Urothelium cell line (cell line): ENCODE measurements at places on chromosomes 2 and 18.
A peak's percentile ranks its signal among the peaks of the same experiment; 100 is the strongest.

- DNase-seq, result no peak
Observed at GRCh38 chr2:29786361-29786760, 135.0 kb downstream of the ALK start.

GRCh38 chr2:11250400-11251196 lies 93.8 kb downstream of the ROCK2 start:
- no peak for DNase-seq

- DNase-seq, result no peak
Observed at GRCh38 chr2:233862261-233862768, 5.9 kb downstream of the MSL3B start.

DNA sequence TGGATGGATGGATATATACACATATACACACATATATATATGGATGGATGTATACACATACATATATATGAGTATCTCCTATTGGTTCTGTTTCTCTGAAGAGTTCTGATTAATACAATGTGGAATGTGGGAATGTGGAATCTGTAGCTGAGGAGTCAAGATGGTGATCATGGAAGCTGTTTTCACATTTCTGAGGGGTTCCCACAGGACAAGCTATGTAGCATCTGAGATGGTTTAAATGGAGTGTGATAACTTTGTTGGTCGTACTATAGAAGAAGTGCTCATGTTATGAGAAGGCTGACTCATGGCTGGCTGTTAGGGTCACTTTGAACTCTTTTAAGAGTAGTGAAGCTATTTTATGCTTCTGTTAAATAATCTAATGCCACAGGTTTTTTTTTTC lies 279.7 kb downstream of the MEIS1 start:
- no peak for DNase-seq

GRCh38 chr18:267380-267687 lies 513 bp downstream of the THOC1 start:
- DNase-seq, result no peak

DNA sequence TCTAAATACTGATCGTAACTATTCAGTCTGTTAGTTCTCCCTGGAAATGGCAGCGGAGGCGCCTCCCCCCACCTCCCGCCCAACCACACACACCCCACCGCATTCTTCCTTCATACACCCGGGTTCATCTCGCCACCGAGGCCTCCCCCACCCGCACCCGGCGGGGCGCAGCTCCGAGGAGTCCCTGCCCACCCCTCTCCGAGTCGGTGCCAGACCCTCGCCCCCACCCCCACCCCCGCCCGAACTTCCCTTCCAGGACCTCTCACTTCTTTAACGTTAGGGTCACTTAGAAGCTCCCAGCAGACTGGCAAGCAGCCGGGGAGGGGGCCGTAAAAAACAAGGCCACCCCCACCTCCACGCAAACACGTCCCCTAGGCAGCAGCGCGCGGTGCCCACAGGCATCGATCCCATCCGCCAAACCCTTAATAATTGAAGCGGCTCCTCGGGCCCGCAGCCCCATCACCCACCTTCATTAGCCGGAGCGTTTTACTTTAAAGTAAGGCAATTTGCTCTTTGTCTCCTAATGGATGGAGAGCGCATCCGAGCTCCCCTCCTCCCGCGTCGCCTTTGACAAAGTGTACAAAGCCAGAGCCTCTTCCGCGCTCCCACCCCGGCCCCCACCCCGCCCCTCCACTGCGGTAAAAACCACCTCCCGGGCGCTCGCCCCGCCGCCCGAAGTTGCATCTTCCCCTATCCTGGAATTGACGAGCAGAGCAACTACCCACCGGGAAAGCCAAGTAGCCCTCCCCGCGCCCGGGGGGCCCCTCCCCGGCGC lies 624 bp downstream of the ZNF516 start:
- DNase-seq, result peak; percentile 20

- no peak for DNase-seq
Observed at GRCh38 chr2:189756311-189756952, 6.2 kb downstream of the OSGEPL1 start.

DNA sequence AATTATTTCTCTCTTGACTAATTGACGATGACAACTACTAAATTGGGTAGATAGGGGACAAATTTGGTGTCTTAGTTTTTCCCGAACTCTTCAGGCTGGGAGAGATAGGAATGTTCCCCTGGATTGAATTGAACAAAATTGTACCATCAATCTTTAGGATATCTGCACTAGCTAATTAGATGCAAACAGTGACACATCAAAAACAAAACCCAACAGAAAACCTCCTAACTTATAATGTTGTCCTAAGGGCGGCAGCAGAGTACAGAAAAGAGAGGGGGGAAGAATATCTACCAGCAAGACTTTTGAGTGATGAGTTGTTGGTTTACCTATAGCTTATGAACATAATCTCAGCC lies 342.9 kb downstream of the INSIG2 start:
- peak; percentile 38 for DNase-seq

DNA sequence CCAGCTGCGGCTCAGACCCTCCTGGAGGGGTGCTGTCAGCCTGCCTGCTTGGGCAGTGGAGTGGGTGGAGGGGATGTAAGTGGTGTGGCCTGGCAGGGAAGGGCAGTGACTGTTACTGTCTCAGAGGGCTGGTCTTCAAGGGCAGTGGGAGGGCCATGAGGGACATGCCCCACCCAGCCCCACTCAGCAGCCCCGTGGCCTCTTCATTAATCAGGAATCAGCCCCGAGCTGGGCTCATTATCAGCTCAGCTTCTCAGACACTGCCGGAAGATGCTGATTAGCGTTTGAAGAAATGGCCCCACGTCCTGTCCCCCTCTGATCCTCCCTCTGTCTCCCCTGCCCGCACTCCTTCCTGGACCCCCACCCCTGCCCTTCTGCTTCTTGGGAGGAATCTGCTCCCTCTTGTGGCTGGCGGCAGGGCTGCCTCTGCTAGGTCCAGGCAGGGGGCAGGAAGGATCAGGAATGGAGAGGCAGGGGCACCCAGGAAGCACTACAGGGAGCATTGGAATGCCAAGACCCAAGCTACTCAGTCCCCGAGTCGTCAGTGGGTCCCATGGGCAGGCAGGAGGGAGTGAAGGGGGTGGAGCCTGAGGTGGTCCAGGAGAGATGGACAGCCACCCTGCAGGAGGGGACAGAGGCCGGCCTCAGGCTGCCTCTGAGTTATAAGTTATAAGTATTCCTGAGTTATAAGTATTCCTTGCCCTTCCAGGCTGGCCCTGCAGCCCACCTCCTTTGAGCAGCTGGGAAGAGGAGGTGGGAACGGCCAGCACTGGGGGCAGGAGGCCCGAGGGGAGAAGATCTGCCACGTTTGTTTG lies 7.0 kb downstream of the ASIC4 start:
- DNase-seq, result peak; percentile 85

- no peak for DNase-seq
Observed at GRCh38 chr2:75454241-75454620, 106.5 kb downstream of the EVA1A start.

- peak; percentile 40 for DNase-seq
Observed at GRCh38 chr18:77124452-77124922, 8.1 kb downstream of the MBP start.

DNA sequence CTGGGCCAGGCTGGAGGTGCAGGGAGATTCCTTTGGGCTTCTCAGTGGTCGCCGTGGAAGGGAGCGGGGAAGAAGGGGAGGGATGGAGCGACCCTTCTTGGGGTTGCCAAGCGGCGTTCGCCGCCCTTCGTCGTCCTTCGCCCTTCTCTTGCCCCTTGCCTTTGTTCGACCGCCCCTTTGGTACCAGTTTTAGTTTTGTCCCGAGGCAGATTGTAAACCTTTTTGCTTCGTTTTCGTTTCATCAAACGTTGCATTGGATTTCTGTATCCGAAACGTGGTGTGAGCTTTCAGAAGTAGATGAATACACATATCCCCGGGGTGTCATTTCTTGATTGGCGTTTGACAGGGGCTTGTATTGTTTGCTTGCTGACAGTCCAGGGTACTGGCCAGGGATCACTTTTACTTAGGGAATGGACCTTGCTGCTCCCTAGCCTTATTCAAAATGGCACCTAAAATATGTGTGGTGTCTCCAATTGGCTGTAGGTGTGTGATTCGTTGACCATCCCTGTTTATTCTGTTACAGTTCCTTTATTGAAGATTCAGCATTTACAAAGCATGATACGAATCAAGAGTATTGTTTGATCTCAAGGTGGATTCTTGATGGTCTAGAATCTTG lies 788 bp downstream of the USP14 start:
- DNase-seq, result no peak

DNA sequence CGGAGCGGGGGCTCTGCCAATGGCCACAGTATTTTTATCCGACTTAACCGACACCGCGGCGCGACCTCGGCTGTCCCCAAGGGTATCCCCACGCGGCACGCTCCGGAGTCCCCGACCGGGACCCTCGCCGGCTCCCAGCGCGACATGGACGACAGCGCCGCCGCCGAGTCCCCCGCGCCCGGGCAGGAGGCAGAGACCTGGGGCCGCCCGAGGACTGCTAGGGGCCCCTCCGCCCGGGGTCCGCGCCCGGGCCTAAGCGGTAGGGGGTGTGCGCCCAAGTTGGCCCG lies 468 bp downstream of the UXS1 start:
- DNase-seq, result no peak

- DNase-seq, result no peak
Observed at GRCh38 chr2:105765415-105766299, 20.9 kb downstream of the NCK2 start.

GRCh38 chr2:230931556-230932231 lies 6.7 kb upstream of the GPR55 start:
- DNase-seq, result no peak

GRCh38 chr2:6934758-6935651 lies 17.8 kb downstream of the RNF144A start:
- DNase-seq, result no peak

DNA sequence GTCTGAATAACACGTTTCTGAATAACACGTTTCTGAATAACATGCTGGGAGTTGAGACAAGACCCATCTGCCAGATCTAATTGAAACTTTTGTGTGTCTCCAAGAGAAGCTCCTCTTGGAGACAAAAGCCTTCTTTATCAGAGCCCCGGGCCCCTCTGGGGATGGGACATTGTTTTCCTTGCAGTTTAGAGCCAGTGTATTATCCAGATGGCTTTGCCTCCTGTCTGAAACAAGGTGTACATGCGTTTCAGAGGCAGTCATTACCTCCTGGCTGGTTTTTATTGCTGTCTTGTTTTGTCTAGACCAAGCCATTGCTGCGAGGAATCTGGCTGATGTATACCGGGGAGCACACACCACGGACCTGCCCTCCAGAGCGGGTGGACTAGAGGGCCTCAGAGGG lies 7.8 kb downstream of the FOSL2 start:
- no peak for DNase-seq

GRCh38 chr18:3305354-3305762 lies 43.4 kb downstream of the MYL12B start:
- peak; percentile 98 for DNase-seq

DNA sequence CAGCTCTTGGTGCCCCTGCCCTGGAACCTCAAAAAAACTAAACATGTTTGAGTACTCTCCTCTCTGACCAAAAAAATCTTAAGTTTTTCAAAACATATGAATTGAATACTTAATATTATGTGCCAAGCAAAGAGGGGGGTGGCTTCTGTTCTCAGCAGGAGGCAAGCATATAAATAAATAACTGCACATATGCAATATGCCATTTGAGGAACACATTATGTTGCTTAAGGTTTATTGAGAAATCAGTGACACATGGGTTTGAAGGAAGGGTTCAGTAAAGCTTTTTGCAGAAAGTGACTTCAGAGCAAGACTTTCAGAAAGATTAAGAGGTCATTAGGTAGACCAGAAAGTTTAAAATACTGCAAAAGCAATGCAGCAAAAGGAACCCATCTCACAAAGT lies 429.2 kb downstream of the TDRD15 start:
- no peak for DNase-seq

GRCh38 chr2:104818264-104818663 lies 35.7 kb upstream of the POU3F3 start:
- no peak for DNase-seq

GRCh38 chr2:133844214-133844892 lies 276.1 kb upstream of the NCKAP5 start:
- peak; percentile 88 for DNase-seq

GRCh38 chr2:183250061-183250460 lies 125.8 kb downstream of the NUP35 start:
- no peak for DNase-seq

DNA sequence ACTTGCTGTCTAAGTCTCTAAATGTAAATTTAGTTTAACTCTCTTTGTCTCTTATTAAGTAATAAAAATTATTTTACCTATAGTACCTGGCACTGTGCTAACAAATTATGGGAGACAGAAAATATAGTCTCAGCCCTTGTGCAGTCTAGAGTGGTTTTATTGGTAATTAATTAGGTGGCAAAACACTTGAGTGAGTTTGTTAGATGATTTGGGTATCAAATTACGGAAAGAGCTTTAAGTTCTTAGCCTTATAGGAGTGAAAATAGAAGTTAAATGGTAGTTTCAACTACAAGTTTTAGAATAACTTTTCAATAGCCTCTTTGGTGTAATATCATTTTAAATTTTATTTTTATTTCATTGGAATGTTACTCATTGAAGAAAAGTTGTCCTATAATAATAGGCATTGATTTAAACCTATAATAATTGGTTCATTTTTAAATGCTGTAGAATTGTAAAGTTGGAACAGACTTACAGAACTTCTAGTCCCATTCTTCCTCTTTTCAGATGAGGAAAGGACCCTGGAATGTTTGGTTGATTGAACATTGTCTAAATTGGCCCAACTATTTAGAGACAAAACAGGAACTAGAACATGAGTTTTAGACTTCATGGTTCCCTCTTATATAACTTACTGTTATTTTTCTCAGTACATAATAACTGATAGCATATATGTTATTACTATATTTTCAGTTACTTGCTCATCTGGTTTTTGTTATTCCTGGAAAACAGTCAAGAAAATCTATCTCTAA lies 10.2 kb upstream of the HTR2B start:
- DNase-seq, result no peak
